NCI-H1048 (cell line): ENCODE measurements at places on chromosomes 5 and 9.

DNA sequence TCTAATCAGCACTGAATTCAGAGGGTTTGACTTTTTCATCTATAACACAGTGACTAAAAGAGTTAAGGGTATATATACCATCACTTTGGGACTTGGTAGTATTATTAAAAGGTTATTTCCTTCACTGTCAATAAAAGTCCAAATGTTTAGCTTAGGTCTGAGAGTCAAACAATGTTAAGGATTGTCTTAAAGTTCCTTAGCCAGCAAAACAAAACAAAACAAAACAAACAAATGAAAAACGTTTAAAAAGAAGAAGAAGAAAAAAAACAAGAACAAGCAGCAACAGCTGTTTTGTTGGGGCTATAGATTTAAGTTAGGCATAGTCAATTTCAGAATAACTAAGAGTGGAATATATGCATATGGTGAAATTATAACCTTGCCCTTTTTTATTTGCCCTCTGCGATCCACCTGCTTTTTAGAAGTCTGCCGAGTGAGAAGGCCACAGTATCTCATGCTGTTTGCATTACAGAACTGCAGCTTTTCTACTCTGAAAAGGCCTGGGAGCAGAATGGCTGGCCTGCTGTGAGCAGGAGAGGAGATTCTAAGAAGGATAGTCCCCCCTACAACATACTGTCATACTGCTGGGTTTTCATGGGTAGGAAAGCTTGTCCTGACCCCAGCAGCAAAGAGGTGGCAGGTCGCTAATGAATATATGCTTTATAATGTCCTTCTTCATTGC is 141.7 kb downstream of the NTRK2 start:
- DNase-seq: no peak

GRCh38 chr5:141558150-141558549 is 60.6 kb downstream of the DIAPH1 start:
- no peak for DNase-seq

DNA sequence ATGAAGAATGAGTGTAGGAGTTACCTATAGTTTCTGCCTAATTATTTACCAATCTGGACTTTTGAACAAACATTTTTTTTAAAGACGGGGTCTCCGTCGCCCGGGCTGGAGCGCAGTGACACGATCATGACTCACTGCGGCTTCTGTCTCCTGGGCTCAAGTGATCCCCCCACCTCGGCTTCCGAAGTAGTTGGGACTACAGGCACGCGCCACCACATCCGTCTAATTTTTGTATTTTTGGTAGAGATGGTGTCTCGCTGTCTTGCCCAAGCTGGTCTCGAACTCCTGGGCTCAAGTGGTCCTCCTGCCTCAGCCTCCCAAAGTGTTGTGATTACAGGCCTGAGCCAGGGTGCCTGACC is 1.5 kb downstream of the CTNNA1 start:
- no peak for DNase-seq

DNA sequence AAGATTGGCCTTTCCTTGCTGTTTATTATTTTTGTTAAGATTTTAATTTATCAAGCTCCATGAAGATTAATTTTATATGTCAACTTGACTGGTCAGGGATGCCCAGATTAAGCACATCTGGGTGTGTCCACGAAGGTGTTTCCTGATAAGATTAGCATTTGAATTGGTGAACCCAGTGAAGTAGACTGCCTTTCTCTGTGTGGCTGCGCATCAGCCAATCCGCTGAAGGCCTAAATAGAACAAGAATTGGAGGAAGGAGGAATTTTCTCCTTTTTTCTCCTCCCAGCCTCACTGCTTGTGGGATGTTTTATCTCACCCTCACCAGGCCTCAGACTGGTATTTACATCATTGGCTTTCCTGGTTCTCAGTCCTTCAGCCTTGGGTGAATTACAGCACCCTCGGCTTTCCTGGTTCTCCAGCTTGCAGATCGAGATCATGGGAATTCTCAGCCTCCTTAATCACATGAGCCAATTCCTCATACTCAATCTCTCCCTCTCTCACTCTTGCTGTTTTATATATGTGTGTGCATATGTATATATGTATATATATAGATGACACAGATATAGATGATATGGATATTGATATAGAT is 135.4 kb upstream of the SPEF2 start:
- DNase-seq: no peak

DNA sequence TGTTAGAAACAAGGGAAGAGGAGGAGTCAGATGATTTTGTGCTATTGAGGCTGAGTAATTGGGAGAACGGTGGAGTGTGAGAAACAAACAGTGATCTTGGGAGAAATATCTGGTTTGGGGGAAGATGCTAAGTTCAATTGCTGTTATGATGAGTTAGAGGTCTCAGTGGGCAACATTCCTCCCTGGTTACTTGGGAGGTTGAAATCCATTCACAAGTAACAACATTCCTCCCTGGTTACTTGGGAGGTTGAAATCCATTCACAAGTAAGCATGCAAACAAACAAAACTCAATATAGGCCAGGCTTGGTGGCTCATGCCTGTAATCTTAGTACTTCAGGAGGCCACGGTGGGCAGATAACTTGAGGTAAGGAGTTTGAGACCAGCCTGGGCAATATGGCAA is 38.7 kb downstream of the AGXT2 start:
- DNase-seq: no peak

DNA sequence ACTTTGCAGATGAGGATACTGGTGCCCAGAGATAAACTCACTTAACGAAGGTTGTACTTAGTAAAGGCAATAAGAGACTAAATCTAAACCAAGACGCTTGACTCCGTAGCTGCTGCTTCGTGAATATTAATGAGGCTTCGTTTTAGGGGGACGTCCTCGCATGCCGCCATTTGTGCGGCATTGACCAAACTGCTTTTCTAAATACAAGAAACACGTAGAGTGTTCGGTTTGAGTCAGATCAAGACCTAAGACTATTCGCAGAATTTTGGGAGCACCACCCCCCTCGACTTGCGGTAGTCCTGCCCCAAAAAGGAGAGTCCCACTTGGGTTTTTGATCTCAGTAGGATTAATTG is 1.1 kb downstream of the NPM1 start:
- DNase-seq: no peak

DNA sequence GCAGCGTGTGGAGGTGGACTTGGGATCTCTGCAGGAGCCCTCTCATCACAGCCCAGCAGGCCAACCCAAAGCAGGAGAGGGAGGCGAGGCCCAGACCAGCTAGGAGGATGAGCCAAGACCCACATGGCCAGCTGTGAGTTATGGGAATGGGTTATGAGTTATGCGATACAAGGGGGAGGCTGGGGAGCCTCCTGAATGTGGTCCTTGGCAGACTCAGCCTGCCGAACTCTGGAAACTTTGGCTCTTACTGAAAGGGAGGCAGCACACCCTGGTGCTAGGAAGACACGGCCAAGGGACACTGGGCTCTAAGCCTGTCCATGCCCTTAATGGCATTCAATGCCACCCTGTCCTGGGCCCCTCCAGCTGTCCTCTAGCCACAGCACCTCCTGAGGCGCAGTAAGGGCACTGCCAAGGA is 7.7 kb upstream of the VAV2 start:
- no peak for DNase-seq

GRCh38 chr9:76490249-76490990 is 31.4 kb downstream of the GCNT1 start:
- no peak for DNase-seq

DNA sequence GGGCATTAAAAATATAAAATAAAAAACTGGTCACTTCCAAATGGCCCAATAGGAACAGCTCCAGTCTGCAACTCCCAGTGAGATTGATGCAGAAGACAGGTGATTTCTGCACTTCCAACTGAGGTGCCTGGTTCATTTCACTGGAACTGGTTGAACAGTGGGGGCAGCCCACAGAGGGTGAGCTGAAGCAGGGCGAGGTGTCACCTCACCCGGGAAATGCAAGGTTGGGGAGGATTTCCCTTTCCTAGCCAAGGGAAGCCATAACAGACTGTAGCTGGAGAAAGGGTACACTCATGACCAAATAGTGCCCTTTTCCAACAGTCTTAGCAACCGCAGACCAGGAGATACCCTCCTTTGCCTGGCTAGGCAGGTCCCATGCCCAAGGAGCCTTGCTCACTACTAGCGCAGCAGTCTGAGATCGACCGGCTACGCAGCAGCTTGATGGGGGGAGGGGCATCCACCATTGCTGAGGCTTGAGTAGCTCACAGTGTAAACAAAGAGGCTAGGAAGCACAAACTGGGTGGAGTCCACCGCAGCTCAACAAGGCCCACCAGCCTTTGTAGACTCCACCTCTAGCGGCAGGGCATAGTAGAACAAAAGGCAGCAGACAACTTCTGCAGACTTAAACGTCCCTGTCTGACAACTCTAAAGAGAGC is 12.7 kb downstream of the RLN1 start:
- no peak for DNase-seq

GRCh38 chr5:98813755-98814154 is 40.3 kb downstream of the RGMB start:
- no peak for DNase-seq

DNA sequence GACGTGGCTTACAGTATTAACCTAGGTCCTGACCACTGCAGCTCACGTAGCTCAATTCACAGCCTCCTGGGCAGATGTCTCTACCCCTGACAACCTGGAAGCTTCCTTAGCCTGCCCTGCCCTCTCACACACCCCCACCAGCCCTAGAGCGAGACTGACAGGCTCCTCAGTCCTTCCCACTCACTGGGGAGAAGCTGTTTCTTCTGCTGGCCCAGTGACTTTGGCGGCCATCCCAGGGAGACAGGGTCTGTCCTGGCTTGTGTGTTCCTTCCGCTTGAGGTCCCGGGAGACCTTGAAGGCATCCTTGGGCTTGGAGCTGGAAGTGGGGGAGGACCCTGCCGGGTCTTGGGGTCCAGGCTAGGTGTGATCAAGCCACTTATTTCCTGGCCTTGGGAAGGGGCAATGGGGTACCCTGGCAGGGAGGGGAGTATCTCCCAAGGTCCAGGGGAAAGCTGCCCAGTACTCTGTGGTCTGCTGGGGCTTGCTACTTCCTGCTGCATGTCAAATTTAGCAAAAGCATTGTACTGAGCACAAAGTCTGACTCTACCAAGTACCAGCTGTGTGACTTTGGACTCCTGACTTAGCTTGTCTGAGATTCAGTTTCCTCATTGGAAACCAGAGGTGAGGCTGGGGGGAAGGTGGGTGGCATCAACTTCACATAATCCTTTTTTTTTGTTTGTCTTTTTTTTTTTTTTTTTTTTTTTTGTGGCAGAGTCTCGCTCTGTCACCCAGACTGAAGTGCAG is 1.9 kb downstream of the MIGA2 start:
- DNase-seq: no peak

DNA sequence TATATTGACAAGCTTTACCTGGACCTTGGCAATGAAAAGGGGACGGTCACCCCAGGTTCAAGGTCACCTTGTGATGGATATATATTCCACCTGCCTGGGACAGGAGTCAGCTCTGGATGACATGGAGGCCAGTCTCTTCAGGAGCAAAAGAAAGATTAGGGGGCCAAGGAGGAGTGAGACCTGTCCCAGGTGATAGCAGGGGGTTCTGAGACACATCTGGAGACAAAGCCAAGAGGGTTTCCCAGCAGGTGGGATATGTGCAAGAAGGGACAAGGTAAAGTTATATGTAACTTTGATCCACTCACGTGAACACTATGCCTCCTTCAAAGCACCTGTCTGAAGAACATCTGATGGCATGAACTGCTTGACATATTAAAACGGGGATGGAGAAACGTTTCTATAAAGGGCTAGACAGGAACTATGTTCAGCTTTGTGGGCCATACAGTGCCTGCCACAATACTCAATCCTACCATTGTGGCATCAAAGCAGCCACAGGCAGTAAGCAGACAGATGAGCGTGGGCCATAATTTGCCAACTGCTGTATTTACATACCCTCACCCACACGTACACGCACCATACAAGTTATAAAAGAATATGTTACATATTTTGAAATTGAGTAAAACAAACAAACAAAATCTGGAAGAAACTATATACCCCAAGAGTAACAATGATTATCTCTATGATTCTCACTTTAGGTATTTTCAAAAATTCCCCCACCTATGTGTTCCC is 62.9 kb upstream of the ZNF622 start:
- DNase-seq: no peak

DNA sequence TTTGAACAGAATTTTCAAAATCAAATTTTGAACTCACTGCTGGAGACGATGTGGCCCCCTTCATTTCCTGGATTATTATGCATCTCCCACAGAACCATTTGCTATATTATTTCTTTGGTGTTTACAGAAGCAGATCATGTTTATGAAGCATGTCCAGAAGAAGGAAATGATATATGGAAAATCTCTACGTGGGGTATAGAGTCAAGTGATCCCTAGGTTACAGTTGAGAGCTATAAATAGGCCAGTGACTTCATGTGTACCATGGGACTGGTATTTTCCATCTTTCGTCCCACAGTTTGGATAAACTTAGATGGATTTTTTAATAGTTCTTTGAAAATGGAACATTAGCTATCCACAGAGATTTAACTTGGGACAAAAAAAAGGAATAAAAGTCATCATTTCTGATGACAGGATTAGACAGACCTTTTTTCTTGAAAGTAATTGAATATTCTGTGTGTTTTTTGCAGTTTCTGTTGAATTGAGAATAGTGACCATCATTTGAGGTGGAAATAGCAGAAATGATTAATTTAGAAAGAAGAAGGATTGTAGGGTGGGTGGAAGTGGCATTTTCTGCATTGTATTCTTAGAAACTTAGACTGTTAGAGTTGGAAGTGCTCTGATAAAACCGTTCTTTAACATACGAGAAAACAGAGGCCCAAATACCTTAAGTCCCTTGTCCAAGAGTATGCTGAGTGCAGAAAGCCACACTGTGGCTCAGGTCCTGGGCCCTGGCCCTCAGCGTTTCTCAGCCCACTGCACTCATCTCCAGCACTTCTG is 136.4 kb downstream of the PIP5K1B start:
- no peak for DNase-seq

DNA sequence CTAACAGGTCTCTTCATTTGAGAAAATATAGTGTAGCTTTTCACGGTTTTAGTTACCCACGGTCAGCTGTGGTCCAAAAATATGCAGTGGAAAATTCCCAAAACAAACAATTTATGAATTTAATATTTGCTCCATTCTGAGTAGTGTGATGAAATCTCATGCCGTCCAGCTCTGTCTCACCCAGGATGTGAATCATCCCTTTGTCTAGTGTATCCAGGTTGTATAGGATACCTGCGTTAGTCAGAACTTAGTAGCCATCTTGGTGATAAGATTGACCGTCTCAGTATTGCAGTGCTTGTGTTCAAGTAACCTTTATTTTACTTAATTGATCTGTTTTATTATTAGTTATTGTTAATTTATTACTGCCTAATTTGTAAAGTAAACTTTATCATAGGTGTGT is 41.1 kb downstream of the NDUFS4 start:
- no peak for DNase-seq

GRCh38 chr5:32645246-32645645 is 59.9 kb downstream of the SUB1 start:
- no peak for DNase-seq

DNA sequence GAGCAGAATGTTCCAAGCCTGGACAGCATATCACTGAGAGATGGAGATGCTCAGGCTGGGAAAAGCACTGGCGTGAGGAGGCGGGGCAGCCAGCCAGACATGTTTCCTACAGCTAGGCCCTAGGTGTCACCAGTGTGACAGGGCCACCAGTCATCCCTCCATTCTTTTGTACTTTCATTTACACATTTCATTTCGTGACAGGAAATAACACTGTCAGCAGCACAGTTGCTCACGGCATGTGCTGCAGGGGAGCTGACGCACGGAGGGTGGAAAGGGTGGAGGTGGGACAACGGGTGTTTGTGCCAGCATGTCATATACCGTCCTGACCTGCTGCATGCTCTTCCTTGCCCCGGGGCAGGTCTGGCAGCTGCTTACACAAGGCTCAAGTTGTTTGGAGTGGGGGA is 14.8 kb upstream of the CEMIP2 start:
- no peak for DNase-seq

- DNase-seq: no peak
Observed at GRCh38 chr5:161167016-161167767, 315.2 kb upstream of the ATP10B start.
